OCI-LY7 (cell line): ENCODE measurements at places on chromosomes 1 and 21.

- no peak for DNase-seq
Measured at GRCh38 chr21:36744190-36744559, 45.3 kb downstream of the SIM2 start.

DNA sequence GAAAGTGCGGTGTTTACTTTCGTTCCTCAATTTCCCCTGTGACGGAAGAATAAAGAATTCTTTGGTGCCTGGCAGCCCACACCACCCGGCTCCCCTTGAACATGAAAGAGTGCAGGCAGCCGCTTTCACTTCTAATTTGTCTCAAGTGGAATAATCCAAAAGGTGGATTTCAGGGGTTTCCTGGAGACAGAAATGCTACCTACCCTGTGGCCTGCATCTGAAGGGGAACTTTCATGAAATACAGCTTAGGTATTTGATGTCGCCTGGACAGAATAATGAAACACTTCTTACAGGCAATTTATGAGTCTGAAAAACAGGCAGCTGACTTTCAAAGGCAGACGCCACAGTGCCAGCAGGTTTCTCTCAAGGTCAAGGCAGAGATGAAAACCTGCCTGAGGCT, 169.5 kb upstream of the USP24 start:
- DNase-seq: no peak

GRCh38 chr1:82565146-82565545, 764.4 kb downstream of the ADGRL2 start:
- DNase-seq: no peak

DNA sequence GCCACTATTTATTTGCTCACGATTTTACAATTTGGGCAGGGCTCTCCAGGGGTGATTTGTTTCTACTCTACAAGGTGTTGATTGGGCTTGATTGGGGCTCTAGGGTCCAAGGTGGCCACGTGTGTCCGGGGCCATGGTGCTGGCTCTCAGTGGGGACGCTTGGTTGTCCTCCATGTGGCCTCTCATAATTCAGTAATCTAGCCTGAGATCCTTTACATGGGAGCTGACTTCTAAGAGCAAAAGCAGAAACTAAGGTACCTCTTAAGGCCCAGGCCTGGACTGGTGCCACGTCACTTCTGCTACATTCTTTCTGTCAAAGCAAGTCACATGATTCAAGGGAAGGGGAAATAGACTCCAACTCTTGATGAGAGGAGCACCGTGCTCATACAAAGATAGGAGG, 8.1 kb upstream of the PSRC1 start:
- DNase-seq: no peak

GRCh38 chr1:172960454-172961208, 90.1 kb downstream of the TNFSF18 start:
- DNase-seq: no peak

DNA sequence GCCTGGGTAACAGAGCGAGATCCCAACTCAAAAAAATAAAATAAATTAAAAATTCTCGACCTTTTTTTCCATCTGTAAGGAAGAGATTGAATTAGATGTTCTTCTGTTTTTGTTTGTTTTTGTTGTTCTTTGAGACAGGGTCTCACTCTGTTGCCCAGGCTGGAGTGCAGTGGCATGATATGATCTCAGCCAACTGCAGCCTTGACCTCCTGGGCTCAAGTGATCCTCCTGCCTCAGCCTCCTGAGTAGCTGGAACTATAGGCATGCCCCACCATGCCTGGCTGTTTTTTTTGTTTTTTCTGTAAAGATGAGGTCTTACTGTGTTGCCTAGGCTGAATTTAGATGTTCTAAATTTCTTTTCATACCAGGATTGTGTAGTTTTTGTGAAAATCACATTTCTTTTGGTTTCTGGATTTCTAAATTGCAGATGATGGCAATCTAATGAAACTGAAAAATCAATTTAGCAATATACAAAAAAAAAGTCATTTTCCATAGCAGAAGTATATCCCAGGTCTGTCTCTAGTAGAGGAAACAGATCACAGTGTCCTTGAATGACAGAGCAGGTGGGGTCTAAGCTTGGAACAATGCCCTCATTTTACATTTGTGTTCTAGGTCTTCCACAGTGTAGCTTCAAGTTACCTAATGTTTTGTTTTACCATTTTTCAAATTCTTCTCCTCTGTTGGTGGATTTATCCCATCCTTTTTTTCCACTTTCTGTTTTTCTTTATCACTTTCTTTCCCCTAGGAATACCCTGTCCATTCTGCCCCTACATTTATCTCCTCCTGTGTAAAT, 20.3 kb downstream of the ZYG11A start:
- DNase-seq: no peak

DNA sequence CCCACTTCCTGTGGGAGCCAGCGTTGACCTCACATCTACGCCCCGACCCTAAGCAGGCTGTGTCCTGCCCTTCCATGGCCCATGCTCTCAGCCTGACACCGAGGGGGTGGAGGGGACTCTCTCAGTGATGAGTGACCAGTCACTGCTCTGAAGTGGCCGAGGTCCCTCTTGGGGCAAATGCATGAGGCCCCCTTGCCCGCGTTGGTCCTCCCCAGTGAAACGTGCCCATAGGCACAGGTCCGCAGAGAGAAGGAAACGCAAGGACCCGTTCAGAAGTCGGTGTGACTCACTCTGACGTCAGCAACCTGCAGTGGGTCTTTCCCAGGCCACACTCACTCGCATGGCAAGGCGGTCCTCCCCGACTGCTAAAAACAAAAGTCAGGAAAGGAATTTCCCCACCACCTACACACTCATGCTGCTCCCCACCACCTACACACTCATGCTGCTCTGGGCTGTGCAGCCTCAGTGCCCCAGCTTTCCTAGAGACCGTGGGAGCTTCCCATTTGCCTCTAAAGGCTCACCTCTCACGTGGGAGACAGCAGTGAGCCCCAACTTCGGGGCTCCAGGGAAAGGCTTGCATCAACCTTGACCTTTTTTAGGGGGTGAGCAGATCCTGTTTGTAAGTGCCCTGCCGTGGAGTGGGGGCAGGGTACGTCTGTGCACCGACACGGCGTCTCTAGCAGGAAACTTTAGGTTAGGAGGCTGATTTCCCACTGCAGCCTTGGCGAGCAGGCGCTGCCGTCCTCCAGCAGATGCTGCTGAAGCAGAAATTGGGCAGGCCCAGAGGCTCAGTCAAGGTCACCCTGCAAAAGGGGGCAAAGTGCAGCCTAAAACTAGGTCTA, 11.4 kb downstream of the UBASH3A start:
- DNase-seq: no peak
